Stimulated activated CD4-positive, alpha-beta T cell treated with anti-CD3 and anti-CD28 coated beads, TNF-alpha, amount 100 ng/mL, for 1 hour (primary cell): ENCODE measurements at places on chromosomes 13 and 19.

DNA sequence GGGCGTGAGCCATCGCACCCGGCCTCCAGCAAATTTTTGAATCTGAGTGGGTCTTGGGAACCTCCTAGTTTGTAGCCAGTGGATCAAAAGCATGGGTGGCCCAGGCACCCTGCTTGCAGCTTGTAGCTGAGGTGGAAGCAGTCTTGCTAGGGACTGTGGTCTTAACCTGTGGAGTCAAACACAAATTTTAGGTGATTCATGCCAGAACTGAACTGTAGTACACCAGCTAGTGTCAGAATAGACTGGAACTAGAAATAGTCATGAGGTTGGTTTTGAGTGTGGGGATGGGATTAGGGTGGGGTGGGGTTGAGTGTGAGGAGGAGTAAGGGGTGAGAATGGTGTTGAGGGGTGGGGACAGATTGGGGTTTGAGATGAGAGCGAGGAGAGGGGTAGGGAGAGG lies 5.8 kb downstream of the LIM2 start:
- no peak for DNase-seq

DNA sequence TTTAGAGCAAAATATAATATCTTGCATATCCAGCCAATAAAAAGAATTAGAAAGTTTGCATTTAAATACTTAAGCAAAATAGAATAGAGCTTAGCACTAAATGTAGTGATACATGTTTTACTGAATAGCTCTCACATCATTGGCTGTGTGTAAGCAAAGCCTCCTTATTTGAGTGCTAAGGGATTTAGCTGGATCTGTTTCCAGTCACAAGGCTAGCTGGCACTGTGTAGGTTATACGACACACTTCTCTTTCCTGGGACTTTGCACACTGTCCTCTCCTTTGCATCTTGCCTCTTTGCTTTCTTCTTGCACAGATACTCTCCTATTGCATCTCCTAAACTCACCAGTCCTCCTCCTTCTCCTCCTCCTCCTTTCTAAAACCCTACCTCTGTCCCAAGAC lies 423.8 kb downstream of the KLF5 start:
- no peak for DNase-seq

DNA sequence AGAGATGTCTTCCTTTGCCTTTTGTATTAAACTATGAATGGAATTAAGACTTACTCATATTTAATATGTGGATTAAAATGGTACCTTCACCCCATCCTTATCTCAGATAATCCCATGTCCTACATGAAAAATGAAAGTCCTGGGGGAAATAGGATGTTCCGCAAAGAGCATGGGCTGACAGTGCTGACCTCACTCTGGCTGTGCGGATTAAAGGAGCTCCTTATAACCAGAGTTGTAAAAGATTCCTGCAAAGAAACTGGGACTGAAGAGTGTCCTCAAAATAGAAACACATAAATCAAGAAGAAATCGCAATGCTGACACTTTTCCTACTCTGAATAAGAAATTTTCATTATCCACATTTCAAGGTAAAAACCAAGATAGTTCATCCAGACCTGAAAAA lies 384.5 kb downstream of the LIG4 start:
- no peak for DNase-seq

DNA sequence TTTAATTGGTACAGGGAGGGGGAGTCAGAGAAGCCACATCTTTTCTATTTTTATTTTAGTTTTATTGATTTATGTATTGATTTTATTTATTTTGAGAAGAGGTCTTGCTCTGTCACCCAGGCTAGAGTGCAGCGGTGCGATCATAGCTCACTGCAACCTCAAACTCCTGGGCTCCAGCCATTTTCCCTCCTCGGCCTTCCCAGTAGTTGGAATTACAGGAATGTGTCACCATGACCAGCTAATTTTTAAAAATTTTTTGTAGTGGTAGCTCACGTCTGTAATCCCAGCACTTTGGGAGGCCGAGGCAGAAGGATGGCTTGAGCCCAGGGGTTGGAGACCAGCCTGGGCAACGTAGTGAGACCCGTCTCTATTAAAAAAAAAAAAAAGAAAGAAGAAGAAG lies 4.1 kb downstream of the IL27RA start:
- DNase-seq: no peak

GRCh38 chr19:5799247-5800241 lies 5.3 kb upstream of the NRTN start:
- DNase-seq: no peak

DNA sequence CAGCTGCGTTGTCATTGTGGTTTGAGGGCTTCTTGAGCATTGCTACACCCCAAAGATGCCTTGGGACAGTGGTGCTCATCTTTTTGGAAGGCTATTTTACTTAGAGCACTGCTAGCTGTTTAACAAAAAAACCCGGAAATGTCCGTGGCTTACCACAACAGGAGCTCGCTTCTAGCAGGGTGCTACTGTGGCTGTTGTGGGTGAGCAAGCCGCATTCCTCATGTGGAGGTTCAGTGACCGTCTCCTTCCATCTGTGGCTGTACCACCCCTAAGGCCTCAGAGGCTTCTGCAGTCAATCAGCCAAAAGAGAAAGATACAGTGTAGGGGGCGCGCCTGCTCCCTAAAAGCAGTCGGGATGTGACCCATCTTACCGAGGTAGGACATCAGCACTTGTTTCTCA lies 1004.2 kb downstream of the UQCRFS1 start:
- no peak for DNase-seq

- no peak for DNase-seq
Observed at GRCh38 chr13:79533781-79534400, 52.9 kb downstream of the NDFIP2 start.

- no peak for DNase-seq
Observed at GRCh38 chr19:57947088-57947418, 453 bp downstream of the ZNF256 start.

DNA sequence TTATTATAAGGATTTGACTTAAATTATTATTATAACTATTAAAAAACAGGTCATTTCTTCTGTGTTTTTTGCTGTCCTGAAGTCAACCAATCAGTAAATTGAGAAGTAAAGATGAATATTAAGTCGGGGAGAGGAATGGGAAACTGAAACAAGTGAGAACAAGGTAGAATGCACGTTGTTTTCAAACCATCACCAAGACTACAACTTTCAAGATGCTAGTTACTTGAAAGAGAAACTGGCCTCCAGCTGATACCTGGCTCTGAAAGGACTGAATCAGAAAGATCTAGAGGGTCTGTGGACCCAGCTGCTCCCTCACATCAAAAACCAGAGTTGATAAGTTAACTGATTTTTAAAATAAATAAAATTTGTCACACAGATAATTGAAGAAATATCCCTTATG lies 1301.5 kb upstream of the ATXN8OS start:
- no peak for DNase-seq

- DNase-seq: no peak
Observed at GRCh38 chr13:102392481-102393209, 9.2 kb downstream of the FGF14 start.

DNA sequence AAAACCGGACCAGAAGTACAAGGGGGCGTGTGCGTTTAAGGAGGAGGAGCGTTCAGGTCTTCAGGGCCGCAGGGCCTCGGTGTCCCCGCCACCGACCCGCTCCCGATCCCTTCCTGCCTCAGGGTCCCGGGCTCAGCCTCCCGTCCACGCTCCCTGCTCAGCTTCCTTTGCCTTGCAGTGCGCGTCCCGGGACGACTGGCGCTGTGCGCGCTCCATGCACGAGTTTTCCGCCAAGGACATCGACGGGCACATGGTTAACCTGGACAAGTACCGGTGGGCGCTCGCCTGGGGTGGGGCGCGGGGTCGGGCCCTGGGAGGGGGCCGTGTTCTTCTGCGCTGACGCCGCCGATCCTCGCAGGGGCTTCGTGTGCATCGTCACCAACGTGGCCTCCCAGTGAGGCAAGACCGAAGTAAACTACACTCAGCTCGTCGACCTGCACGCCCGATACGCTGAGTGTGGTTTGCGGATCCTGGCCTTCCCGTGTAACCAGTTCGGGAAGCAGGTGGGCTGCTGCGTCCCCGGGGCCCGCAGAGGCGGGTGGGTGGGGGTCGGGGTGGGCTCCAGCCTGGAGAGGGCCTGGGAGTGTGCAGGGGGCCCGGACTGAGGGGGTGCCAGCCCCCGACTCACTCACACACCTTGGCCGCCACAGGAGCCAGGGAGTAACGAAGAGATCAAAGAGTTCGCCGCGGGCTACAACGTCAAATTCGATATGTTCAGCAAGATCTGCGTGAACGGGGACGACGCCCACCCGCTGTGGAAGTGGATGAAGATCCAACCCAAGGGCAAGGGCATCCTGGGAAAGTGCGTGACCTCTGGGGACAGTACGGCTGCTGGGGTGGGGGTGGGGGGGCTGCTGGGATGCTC lies 1.4 kb downstream of the GPX4 start:
- no peak for DNase-seq

- DNase-seq: no peak
Observed at GRCh38 chr19:58511353-58512208, at the start of gene SLC27A5. TSS of gene SLC27A5 (minus strand) at chr19:58511992. CDS start at chr19:58511955, 37 bp downstream.

GRCh38 chr19:41967054-41967783 lies 8.1 kb upstream of the RABAC1 start:
- DNase-seq: no peak

DNA sequence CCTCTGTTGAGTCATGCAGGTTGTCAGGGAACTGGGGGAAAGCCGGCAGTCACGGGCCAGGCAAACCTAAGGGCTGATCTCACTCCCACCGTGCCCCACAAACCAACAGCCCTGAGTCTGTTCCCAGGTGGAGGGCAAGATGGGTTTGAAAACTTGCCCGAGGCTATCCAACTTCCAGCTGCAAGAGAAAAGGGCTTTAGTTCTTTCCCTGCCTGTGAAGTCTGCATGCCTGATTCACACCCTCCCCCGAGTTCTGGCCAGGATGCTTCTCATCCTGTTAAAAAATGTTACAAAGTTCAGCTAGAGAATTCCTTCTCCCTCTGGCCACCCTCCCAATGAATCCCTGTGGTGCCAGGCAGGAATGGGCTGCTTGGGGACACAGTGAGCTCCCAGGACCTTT lies 33.1 kb downstream of the MYO16 start:
- no peak for DNase-seq
